CD4-positive, alpha-beta T cell treated with Interleukin-12 subunit alpha and Interleukin-12 subunit beta, for 1 hour (primary cell): ENCODE measurements at places on chromosomes 1 and 21.
A peak's percentile ranks its signal among the peaks of the same experiment; 100 is the strongest.

- no peak for DNase-seq
These were observed 31.7 kb upstream of the TMEM125 start for GRCh38 chr1:43238085-43238484.

DNA sequence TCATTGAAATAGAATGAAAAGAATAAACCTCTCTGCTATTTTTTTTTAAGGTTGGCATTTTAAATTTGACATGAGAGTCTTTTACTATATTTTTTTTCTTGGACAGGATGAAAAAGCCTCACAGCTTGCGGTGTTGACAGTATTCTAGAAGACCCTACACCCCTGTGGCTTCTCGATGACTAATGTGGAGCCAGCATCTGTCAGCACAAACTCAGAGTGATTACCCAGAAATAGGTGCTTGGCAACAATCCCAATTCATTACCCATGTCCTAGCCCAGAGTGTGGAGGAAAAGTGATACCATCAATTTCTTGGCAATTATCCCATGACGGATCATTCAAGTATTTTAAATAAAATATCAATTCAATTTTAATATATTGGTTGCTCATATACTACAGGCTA is 186.8 kb upstream of the MAP1LC3C start:
- no peak for DNase-seq

GRCh38 chr1:168691541-168691940 is 37.5 kb downstream of the DPT start:
- no peak for DNase-seq

- DNase-seq = no peak
These were observed 18.0 kb downstream of the RHOU start for GRCh38 chr1:228753287-228753686.

- no peak for DNase-seq
These were observed 89.2 kb upstream of the OLFM3 start for GRCh38 chr1:102085896-102086295.

DNA sequence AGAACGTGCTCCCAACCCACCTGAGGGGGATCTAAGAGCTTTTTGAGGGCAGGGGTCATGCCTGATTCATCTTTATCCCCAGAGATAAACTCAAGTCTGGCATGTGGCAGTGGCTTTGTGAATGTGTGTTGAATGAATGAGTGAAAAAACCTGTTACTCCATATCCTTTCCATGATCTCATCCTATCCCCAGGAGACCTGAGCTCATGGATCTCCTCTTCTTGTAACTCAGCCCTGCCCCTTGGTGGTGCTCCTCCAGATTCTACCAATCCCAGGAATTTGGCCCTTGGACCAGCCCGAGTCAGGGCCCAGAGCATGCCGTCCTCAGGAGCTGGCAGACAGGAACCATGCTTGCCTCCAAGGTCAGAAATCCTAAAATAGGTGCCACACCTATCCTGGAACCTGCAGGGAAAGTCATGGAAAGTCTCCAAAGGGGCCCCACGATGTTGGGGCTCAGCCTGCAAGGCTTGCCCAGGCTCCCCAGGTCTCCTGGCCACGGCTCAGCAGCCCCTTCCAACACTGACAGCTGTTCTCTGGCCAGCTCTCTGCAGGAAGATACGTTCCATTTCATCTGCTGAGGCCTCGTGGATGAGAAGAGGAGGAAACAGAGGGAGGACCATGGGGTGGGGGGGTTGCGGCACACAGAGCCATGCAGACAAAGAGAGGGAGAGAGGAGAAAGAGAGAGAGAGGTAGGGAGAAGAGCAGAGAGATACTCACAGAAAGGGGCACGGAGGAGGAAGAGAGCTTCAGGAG is 214.6 kb downstream of the TRABD2B start:
- no peak for DNase-seq

DNA sequence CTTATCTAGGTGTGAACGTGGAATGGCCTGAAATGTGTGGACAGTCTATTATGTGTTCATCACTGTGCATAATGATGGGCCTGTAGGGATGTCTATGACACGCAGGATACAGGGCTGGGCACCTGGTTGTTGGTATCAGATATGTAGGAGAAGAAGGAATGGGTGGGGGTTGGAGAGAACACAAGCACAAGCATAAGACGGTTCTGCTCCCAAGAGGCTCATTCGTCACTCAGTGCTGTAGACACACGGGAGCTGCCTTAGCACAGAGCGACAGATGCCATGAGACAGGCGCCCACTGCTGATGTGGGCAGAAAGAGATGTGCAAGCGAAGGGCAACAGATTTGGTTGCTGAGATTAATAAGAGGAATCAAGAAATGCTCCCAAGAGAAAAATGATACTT is 256.2 kb downstream of the DISC1 start:
- no peak for DNase-seq

- DNase-seq = no peak
These were observed 19.1 kb upstream of the QSOX1 start for GRCh38 chr1:180135535-180135934.

GRCh38 chr1:8516278-8516777 is 198.4 kb downstream of the SLC45A1 start:
- DNase-seq = no peak

DNA sequence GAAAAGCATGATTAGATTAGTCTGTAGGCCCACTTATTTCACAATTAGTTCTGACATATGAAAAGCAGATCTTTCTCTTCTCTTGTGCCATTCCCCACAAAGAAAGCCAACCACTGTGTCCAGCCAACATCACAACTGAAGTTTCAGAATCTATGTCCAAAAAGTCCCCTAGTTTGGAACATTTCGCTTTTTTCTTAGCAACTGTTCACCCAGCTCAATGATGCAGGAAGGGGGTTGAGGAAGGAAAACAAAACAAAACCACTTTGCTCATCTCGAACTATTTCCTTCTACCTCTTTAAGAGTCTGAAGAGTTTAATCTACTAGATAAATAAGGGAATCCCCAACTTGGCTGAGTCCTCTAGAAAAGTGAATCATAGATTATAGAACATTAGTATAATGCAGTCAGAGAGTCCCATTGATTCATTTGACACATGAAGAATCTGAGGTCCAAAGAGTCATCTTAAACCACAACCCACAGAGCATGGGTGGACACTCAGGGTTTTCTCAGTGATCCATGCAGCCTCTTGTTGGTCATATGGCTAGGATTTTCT is 159.3 kb upstream of the SGIP1 start:
- peak; percentile 63 for DNase-seq

- no peak for DNase-seq
These were observed 128.1 kb downstream of the PLXNA2 start for GRCh38 chr1:208115924-208116640.

DNA sequence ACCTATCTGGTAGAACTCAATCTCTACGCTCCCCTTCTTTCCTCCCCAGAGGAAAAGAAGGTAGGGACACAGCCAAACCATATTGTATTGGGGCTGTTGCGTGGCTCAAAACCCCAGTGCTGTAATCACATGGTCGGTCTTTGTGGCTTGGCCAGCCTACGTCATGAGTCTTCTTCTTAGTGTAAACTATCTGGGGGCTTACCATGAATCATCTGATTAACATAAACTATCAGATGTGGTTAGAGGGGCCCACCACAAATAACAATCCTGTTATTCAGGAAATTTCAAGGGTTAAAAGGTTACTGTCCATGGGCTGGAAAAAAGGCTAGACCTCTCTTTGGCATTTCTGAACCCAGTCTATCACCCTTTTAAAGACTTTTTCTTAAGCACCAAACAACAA is 49.5 kb upstream of the GPR52 start:
- no peak for DNase-seq

GRCh38 chr1:15322648-15323350 is 75.8 kb downstream of the FHAD1 start:
- no peak for DNase-seq

- DNase-seq = no peak
These were observed 823 bp downstream of the ENAH start for GRCh38 chr1:225651872-225652728.

- DNase-seq = peak; percentile 20
These were observed 41.5 kb downstream of the UBE4B start for GRCh38 chr1:10074059-10074851.

- DNase-seq = peak; percentile 90
These were observed 27.7 kb upstream of the LY9 start for GRCh38 chr1:160768295-160768657.

GRCh38 chr1:171769171-171769570 is 12.3 kb upstream of the METTL13 start:
- no peak for DNase-seq

DNA sequence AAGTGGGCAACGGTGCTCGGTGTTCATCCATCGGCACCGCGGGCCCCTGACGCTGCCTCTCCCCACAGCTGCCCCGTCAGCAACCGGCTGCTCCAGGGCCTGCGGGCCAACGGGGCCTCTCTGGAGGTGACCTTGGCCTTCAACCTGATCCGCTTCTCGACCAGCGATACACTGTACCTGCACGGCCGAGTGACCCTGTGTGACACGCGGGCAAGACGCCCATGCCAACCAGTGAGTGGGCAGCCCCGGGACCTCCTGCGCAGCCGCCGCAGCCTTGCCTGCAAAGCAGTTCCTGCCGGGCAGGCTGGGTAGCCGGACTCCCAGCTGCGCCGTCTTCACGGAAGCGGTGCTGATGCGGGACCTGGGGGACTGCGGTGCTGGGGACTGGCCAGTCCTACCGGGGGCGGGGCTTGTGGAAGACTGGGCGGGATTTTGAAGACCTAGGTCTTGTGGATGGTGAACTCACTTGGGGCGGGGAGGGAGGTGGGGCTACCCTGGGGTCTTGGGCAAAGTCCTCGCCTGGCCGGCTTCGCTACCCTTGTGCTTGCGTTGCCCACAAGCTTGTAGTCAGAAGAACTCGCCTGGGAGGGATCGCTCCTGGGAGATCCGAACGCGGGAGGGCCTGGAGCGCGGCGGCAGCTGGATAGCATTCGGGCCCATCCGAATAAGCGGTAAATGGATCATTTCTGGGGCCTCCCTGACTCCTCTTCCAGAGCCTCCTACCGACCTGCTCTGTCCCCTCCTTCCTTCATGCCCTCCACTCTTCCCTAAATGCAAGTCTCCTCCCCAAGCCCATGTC is 8.8 kb upstream of the CEP85 start:
- DNase-seq = peak; percentile 48

- no peak for DNase-seq
These were observed 94.6 kb upstream of the AKT3 start for GRCh38 chr1:243944429-243945160.

GRCh38 chr1:92623187-92623778 is 136.6 kb upstream of the GFI1 start:
- DNase-seq = peak; percentile 39

GRCh38 chr21:43639470-43640353 is 19.6 kb downstream of the HSF2BP start:
- DNase-seq = no peak
